ENCODE measurements at places on chromosomes 4 and X.

DNA sequence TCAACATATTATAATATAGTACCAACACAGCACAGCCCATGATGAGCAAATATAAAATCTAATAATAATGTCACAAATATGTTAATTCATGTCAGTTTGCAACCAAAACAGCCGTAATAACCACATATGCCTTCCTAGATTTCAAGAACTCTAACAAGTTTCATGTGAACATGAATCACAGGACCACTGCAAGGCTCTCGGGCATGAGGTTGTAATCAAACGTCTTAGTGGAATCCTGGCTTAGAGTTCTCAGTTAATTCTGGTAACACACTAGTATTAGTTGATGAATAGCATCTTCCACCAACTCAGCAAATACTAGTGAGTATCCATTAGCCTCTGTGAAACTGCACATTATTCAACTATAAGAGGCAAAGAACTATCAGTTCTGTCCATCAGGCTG, 379.3 kb upstream of the TENM3 start:
- no peaks in the 10 kb centered on the region for H3K4me1 ChIP-seq
- no peak for DNase-seq
- H3K27me3 ChIP-seq: no peaks in the 10 kb centered on the region
- no peak overlapping the region for H3K4me3 ChIP-seq

GRCh38 chr4:142420311-142421095, 425.6 kb downstream of the INPP4B start:
- peaks cover 40% of the 10 kb centered on the region for H3K4me1 ChIP-seq
- H3K36me3 ChIP-seq: peaks cover 6% of the 10 kb centered on the region
- no peak for DNase-seq
- H3K27ac ChIP-seq: no peak overlapping the region

- no peaks in the 10 kb centered on the region for H3K36me3 ChIP-seq
- no peak for DNase-seq
- H3K27me3 ChIP-seq: no peaks in the 10 kb centered on the region
- no peak overlapping the region for H3K4me3 ChIP-seq
- no peak overlapping the region for H3K27ac ChIP-seq
Measured at GRCh38 chr4:138099385-138099784, 142.8 kb downstream of the SLC7A11 start.

GRCh38 chr4:10173754-10174749, 57.5 kb upstream of the WDR1 start:
- H3K27me3 ChIP-seq: no peaks in the 10 kb centered on the region
- DNase-seq: no peak
- no peak overlapping the region for H3K4me3 ChIP-seq
- H3K4me1 ChIP-seq: no peaks in the 10 kb centered on the region

DNA sequence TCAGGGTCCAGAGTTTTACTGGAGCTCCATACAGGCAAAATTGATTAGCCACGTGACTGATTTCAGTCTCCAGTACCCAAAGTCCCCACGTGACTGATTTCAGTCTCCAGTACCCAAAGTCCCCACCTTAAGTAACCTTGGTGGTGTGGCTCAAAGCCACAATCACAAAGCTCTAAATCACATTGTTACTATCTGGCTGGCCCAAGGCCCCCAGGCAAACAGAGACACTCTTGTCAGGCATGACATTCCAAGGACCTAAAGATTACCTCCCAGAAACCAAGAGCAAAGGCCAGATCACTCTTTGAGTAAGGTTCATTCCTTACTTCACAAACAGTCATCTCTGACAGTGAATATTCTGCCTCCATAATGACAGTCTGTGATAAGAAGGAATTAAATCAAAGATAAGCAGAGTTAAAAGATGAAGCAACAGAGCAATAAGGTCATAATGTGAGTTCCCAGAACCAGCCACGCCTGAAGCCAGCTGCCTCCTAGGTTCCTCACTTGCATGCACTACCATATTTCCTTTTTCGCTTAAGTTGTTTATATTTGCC, 78.5 kb downstream of the ANXA3 start:
- no peaks in the 10 kb centered on the region for H3K4me1 ChIP-seq
- no peaks in the 10 kb centered on the region for H3K36me3 ChIP-seq
- H3K27ac ChIP-seq: no peak overlapping the region
- DNase-seq: no peak

DNA sequence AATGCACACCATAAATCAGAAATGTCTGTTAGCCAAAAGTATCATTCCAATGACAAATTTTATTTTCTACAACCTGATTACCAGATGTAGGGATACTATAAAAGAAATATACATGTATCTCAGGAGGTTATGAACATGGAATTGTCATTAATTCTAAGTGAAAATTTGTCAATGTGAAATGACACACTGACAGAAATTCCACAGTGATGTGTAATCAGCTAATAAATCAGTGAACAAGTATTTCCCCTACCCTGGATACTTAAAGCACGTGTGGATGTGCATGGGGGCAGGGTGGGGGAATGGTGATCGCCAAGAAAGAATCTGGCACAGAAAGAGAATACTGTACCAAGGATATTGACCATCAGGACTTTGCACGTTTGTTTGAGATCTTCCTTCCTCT, 123.6 kb downstream of the SH3RF1 start:
- H3K27me3 ChIP-seq: no peaks in the 10 kb centered on the region
- H3K27ac ChIP-seq: no peak overlapping the region
- no peaks in the 10 kb centered on the region for H3K4me1 ChIP-seq
- H3K36me3 ChIP-seq: no peaks in the 10 kb centered on the region

- DNase-seq: no peak
- no peak overlapping the region for H3K4me3 ChIP-seq
- H3K27ac ChIP-seq: no peak overlapping the region
- H3K4me1 ChIP-seq: peaks cover 2% of the 10 kb centered on the region
- no peaks in the 10 kb centered on the region for H3K36me3 ChIP-seq
Measured at GRCh38 chrX:109952985-109953905, 49.7 kb upstream of the TMEM164 start.

DNA sequence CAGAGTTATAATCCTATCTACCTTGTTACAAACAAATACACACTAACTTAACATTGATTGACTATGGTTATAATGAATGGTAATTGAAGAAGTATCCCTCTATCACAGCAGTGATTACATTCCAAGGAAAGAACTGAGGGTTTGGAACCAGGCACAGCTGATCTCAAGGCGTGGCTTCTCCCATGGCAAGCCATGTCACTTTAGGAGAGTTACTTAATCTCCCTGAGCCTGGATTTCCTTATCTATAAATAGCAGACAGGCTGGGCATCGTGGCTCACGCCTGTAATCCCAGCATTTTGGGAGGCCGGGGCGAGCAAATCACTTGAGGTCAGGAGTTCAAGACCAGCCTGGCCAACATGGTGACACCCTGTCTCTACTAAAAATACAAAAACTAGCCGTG, 25.6 kb downstream of the SORBS2 start:
- DNase-seq: no peak
- H3K36me3 ChIP-seq: no peaks in the 10 kb centered on the region
- peaks cover 8% of the 10 kb centered on the region for H3K27me3 ChIP-seq
- peaks cover 4% of the 10 kb centered on the region for H3K4me1 ChIP-seq
- H3K27ac ChIP-seq: no peak overlapping the region

DNA sequence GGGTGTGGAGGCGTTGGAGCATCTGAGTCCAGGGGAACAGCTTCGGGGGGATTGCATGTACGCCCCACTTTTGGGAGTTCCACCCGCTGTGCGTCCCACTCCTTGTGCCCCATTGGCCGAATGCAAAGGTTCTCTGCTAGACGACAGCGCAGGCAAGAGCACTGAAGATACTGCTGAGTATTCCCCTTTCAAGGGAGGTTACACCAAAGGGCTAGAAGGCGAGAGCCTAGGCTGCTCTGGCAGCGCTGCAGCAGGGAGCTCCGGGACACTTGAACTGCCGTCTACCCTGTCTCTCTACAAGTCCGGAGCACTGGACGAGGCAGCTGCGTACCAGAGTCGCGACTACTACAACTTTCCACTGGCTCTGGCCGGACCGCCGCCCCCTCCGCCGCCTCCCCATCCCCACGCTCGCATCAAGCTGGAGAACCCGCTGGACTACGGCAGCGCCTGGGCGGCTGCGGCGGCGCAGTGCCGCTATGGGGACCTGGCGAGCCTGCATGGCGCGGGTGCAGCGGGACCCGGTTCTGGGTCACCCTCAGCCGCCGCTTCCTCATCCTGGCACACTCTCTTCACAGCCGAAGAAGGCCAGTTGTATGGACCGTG, 2.2 kb downstream of the AR start:
- peaks cover 33% of the 10 kb centered on the region for H3K27me3 ChIP-seq
- DNase-seq: no peak
- peaks cover 8% of the 10 kb centered on the region for H3K4me1 ChIP-seq
- no peak overlapping the region for H3K4me3 ChIP-seq
- no peak overlapping the region for H3K27ac ChIP-seq

GRCh38 chr4:186719925-186720694, 3.5 kb downstream of the FAT1 start:
- H3K27ac ChIP-seq: no peak overlapping the region
- H3K4me3 ChIP-seq: no peak overlapping the region
- peak; percentile 19 for DNase-seq
- H3K4me1 ChIP-seq: peaks cover 10% of the 10 kb centered on the region
- no peaks in the 10 kb centered on the region for H3K36me3 ChIP-seq

- no peak overlapping the region for H3K4me3 ChIP-seq
- no peaks in the 10 kb centered on the region for H3K27me3 ChIP-seq
- no peak for DNase-seq
- H3K36me3 ChIP-seq: peaks cover 2% of the 10 kb centered on the region
- no peaks in the 10 kb centered on the region for H3K4me1 ChIP-seq
Measured at GRCh38 chr4:120085705-120086104, 19.1 kb upstream of the MAD2L1 start.

GRCh38 chr4:183287309-183287659, 32.8 kb downstream of the CLDN22 start:
- no peak overlapping the region for H3K27ac ChIP-seq
- no peaks in the 10 kb centered on the region for H3K27me3 ChIP-seq
- DNase-seq: no peak
- H3K4me3 ChIP-seq: no peak overlapping the region

- H3K27me3 ChIP-seq: no peaks in the 10 kb centered on the region
- peaks cover 22% of the 10 kb centered on the region for H3K36me3 ChIP-seq
- H3K4me3 ChIP-seq: no peak overlapping the region
- H3K27ac ChIP-seq: no peak overlapping the region
- DNase-seq: no peak
Measured at GRCh38 chr4:155367608-155368007, 9.2 kb downstream of the MAP9 start.

GRCh38 chrX:10242026-10242425, 85.3 kb downstream of the CLCN4 start:
- DNase-seq: no peak
- H3K4me3 ChIP-seq: no peak overlapping the region
- H3K27me3 ChIP-seq: no peaks in the 10 kb centered on the region
- no peaks in the 10 kb centered on the region for H3K36me3 ChIP-seq
- H3K4me1 ChIP-seq: no peaks in the 10 kb centered on the region

- no peak for DNase-seq
- H3K4me1 ChIP-seq: no peaks in the 10 kb centered on the region
- no peak overlapping the region for H3K4me3 ChIP-seq
- H3K36me3 ChIP-seq: no peaks in the 10 kb centered on the region
Measured at GRCh38 chr4:3482707-3483106, 19.6 kb downstream of the DOK7 start.

GRCh38 chrX:49166914-49167739, 4.6 kb downstream of the MAGIX start:
- H3K27ac ChIP-seq: peak overlapping the region; percentile 90
- no peaks in the 10 kb centered on the region for H3K27me3 ChIP-seq
- DNase-seq: peak; percentile 69

DNA sequence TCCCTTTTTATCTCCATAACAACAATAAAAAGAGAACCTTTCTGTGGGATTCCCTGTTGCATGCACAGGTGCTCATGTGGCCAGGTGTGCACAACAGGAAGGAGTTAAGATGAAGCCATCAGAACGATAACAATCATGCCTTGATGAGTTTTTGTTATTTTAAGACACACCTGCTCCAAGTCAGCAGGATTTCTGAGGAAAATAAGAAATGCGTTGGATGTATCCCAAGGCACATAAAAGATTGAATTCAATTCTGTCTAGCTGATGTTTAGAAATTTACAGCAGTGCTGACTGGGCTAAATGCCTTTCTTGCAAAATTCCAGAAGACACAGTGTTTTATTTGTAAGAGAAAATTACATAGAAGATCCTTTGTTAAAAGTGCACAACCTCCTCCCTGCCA, 1678.2 kb downstream of the ARAP2 start:
- no peak overlapping the region for H3K27ac ChIP-seq
- no peaks in the 10 kb centered on the region for H3K27me3 ChIP-seq
- no peaks in the 10 kb centered on the region for H3K4me1 ChIP-seq
- no peaks in the 10 kb centered on the region for H3K36me3 ChIP-seq
- no peak for DNase-seq
- no peak overlapping the region for H3K4me3 ChIP-seq

GRCh38 chrX:109940411-109940810, 62.5 kb upstream of the TMEM164 start:
- no peaks in the 10 kb centered on the region for H3K27me3 ChIP-seq
- H3K4me1 ChIP-seq: no peaks in the 10 kb centered on the region
- no peak overlapping the region for H3K4me3 ChIP-seq
- H3K36me3 ChIP-seq: no peaks in the 10 kb centered on the region
- DNase-seq: no peak

DNA sequence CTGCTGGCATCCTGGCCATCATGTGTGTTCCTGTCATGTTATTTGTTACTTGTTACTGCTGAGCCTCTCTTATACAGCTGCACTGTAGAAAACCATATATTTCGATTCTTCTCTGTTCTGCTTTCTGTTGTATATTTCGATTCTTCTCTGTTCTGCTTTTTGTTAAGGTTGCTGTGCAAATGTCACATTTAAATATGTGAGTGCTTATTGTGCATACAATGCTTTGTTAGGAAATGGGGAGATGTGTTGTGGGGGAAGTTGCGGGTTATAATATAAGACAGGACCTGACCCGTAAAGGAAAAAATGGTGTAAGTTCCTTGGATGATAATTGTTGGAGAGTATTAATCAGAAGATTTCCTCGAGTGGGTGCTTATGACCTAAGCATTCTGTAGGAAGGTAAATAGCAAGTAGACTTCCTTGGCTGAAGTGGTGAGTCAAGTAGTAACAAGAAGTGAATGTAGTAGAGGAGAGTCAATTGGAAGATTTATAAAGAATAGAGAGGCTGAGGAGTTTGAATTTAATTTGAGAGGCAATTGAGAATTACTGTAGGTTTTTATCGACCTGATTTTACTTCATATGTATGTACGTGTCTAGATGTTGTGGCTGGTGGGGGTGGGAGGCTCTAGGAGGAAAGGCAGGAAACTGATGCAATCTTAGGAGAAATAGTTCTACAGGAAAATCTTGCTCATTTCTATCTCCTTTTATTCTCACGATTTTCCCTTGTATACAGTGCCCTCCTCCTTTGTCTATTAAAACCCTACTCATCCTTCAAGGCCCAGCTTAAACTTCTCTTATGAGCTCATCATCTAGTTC, 8.5 kb downstream of the OGT start:
- peak; percentile 39 for DNase-seq
- peak overlapping the region; percentile 96 for H3K4me3 ChIP-seq
- peaks cover 60% of the 10 kb centered on the region for H3K4me1 ChIP-seq
- no peaks in the 10 kb centered on the region for H3K27me3 ChIP-seq
- H3K36me3 ChIP-seq: peaks cover 62% of the 10 kb centered on the region
